ENCODE measurements at places on chromosomes 7 and 10.

- DNase-seq: no peak
Observed at GRCh38 chr10:63977329-63977923, 456.2 kb downstream of the REEP3 start.

DNA sequence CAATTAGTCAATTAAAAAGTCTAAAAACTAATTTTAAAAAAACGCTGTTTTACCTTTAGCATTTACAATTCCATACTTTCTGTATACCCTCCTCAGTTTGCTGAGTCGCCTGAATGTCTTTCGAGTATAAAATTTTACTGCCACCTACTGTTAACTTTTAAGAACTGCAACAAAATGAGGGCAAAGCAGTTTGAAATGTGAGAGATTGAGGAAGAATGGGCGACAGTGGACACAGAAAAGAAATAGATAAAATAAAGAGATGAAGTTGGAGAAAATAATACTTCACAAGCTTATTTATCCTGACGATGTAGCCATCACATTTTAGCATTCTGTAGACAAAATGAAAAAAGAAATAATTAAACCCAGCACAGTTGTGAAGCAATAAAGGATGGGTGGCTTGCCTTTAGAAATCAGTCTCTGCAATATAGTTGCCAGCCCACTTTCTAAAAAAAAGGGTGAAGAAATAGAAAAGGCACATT is 110.8 kb upstream of the PTN start:
- DNase-seq: no peak

GRCh38 chr7:157016352-157017041 is 6.0 kb upstream of the MNX1 start:
- DNase-seq: no peak

DNA sequence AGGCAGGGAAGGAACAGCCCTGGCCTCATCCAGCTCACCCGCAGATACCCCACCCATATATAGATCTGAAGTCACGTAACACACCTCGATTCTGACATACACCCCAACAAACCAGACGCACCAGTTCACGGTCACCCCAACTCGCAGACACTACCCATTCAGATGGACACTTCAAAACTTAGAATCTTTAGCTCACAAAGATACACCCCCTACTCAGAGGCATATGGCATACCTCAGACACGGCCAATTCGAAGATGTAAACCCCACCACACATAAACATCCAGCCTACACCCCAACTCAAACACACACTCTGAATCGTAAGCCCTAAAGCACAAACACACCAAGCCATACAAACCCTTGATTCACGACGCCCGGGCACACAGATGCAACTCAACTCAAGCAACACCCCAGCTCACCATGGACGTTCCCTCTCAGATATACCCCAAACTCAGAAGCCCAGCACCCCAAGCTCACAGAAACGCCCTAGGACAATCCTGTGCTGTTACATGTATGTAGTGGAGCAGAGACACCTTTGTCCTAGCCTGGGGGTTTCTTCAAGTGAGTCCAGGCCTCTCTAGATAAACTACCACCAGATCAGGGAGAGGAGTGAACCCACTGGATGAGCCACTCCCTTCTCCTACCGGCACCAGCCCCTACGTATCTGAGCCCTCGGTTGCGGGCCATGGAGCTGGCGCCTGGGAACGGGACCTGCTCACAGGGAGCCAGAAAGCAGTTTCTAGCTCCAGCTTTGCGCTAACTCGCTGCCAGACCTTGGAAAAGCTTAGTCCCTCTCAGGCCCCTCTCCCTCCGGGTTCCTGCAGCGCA is 8.8 kb downstream of the PSD start:
- no peak for DNase-seq

DNA sequence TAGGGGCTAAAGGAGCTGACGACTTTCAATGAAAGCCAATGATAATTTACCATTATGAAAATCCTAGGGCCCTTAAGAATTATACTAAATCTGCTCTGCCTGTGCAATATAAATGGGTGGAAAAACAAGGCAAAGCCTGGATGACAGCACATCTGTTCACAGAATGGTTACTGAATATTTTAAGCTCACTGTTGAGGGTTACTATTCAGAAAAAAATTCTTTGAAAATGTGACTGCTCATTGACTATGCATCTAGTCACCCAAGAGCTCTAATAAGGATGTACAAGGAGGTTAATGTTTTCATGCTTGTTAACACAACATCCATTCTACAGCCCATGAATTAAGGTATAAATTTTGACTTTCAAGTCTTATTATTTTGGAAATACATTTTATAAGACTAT is 8.9 kb downstream of the DKK1 start:
- DNase-seq: no peak

DNA sequence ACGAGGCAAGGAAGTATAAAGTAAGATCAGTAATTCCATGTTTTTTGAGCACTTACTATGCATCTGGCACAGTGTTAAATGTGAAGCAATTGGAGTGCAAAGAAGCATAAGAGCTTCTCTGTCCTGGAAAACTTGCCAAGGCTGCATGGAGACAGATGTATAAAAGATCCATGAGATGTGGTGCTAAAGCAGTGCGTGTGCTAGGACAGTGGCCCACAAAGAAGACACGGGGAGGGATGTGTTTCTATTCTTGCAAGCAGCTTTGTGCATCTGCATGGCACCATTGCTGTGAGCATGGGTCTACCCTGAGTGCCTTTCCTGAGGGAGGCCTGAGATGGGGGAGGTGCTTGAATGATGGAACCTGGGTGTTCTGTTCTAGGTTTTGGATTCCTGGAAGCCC is 5.1 kb upstream of the CDHR3 start:
- DNase-seq: no peak

DNA sequence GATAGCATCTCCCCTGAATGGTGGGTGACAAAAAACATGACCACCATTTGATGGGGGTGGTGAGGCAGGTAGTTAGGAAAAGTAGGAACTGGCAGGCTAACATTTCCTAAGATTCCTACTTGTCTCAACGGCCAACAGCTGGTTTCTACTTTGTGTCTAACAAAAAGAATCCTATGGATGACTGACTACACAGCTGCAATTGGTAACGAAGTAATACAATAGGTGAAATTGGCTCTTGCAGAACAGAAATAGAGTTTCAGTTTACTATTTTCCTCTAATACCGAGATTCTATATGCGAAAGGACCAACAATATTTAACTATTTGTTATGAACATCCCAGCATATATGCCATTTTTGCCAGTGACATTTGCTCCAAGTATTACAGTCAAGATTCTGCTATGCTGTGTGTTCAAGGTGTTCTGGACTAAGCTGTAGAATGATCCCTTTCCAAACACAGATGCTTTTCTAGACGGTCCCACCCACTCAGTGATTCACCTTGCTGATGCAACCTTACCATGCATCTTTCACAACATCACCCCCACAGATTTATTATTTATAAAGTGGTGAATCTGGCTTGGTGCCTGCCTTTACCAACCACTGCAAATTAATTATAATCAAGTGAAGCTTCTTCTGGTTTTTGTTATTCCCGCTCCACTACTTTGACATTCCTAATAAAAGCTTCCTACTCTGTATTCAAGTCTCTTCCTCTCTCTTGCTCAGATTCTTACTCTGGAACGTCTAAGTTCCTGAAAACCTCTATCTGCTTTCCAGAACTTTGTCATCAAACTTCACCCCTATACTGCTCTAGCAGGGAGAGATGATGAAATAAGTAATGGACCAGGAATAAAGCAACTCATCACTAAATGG is 16.8 kb downstream of the BBIP1 start:
- no peak for DNase-seq

- no peak for DNase-seq
Observed at GRCh38 chr7:17855202-17855601, 85.1 kb downstream of the SNX13 start.

- no peak for DNase-seq
Observed at GRCh38 chr7:2691011-2691707, 3.2 kb downstream of the AMZ1 start.

DNA sequence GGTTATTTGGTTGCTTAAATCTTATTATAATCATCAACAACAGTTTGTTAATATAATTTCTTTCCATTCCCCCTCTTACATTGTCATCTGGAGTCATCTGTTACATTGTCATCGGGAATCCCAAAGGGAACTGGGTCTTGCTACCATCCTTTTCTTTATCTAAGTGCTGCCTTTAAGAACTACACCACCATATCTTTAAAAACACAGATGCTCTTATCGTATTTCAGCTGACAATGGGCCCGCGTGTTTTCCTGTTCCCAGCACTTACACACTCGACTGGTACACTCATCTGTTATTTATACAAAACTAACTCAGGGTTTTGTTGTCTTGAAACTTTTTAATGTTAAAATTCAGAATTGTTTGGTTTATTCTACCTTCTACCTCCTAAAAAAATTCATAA is 256.2 kb upstream of the MGMT start:
- no peak for DNase-seq

DNA sequence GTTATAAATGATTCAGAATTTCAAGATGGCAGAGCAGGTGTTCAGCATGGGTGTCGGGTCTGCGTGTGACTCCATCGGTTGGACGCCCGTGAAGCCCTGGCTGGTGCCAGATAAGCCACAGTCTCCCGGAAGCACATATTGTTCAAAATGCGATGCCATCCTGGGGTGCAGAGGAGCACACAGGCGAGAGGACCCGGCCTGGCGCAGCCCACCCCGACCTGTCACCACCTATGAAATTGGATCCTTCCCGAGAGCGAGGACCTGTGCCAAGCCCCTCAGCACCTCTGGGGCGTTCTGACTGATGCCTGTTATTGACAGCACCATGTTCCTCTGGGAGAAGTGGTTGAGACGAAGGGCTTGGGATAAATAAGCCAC is 110.1 kb downstream of the ACTR3B start:
- no peak for DNase-seq

DNA sequence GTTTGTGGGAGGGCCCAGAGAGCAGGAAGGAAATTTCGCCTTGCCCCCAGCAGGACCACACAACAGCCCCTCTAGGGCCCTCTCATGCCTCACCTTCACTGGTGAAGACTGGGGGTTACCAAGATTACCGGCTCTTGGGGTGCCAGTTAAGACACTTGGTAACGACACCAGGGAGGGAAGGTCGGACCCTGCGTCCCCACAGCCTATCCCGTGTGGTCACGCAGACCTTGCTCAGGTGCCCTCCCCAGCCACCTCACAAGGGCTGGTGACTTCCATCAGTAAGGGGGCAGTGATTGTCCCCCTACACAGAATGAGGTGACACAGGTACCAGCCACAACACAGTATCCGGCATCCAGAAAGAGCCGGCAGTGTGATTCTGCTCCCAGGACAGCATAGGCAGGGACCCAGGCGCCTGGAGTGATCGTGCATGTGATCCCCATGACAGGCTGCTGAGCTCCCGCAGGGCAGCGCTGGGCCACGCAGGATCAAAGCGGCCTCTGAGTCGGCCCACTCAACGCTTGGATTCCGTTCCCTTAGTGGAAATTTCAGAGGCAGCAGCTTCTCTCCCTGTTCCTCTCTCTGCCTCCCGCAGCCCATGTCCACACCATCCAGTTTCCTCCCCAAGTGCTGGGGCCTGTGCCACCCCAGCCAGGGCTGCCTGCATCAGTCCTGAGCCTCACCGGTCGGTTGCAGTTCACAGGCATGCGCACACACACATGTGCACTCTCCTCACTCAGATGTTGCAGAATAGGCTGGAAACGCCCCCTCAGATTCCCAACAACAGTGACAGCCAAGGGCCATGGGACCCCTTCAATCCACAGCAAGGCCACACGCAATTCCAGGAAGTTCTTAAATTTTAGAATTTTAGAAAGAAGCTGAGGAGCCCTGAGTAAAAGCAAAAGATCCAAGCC is 35.8 kb downstream of the CAMK2B start:
- peak; percentile 8 for DNase-seq

GRCh38 chr7:128912281-128912680 is 1.8 kb upstream of the KCP start:
- DNase-seq: no peak

GRCh38 chr10:132865171-132865631 is 77.2 kb downstream of the CFAP46 start:
- peak; percentile 3 for DNase-seq

GRCh38 chr10:4255751-4256150 is 470.7 kb upstream of the KLF6 start:
- DNase-seq: no peak

DNA sequence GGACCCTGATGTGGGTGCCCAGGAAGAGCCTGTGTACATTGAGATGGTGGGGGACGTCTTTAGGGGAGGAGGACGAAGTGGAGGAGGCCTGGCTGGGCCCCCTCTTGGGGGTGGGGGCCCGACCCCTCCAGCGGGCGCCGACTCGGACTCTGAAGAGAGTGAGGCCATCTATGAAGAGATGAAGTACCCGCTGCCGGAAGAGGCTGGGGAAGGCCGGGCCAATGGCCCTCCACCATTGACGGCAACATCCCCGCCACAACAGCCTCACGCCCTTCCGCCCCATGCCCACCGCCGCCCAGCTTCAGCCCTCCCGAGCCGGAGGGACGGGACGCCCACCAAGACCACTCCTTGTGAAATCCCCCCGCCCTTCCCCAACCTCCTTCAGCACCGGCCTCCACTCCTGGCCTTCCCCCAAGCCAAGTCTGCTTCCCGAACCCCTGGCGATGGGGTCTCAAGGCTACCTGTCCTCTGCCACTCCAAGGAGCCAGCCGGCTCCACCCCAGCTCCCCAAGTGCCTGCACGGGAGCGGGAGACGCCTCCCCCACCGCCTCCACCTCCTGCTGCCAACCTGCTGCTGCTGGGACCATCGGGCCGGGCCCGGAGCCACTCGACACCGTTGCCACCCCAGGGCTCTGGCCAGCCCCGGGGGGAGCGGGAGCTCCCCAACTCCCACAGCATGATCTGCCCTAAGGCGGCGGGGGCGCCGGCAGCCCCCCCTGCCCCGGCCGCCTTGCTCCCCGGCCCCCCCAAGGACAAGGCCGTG is 4.8 kb downstream of the NYAP1 start:
- no peak for DNase-seq

- DNase-seq: no peak
Observed at GRCh38 chr10:283916-284356, 148.7 kb downstream of the ZMYND11 start.

DNA sequence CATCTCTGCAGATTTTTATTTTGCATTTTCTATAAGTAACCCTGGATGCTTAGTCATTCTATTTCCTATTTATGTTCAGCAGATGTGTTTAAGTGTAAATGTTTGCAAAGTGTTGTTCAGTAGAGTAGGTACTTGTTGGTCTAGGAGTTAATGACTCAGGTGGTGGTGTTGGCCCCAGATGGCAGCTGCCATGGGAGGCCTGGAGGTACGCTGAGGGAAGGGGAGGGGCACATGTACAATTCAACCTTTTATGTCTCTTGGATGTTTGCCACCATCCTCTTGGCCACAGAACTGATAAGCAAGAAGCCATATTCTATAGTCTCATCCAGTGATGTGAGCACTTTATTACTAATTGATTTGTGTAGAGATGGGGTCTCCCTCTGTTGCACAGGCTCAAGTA is 68.1 kb upstream of the SLC39A12 start:
- DNase-seq: no peak

GRCh38 chr10:34147641-34148304 is 667.3 kb downstream of the PARD3 start:
- DNase-seq: no peak

- DNase-seq: no peak
Observed at GRCh38 chr10:128160297-128160711, 34.1 kb upstream of the MKI67 start.

- DNase-seq: no peak
Observed at GRCh38 chr10:26214004-26214403, 2.6 kb upstream of the GAD2 start.

Measured in tibial nerve (tissue), 4 donors.